GM23248 (cell line): ENCODE measurements at places on chromosomes 16 and 17. TPM values are rescaled to one million over a fixed set of nuclear protein-coding genes. Genes with fewer than 3 reads are reported as not detected.
A peak's percentile ranks its signal among the peaks of the same experiment; 100 is the strongest.

EVPLL gene
- not detected in 2 replicates for total RNA-seq

DNA sequence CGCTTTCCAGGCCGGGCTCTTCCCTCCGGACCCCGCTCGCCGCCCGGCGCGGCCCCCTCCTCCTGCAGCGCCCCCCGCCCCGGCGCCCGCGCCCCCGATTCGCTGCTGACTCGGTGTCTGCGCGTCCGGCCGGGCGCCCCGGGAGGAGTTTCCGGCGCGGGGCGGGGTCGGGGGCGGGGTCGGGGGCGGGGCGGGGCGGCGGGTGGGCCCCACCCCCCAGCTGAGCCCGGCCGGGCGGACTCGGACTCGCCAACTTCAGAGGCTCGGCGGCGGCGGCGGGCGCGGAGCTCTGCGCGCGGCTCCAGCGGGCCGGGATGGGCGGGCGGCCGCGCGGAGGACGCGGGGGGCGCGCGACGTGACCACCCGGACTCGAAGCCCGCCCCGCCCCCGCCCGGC is at the start of gene METRNL:
Gene METRNL, plus strand, starts transcription at position 258 of the 396 bp plus-strand sequence. CDS start 207 bp downstream, outside the sequence.
- no peaks in the 10 kb centered on the region for H3K27me3 ChIP-seq
- peak within 1 kb of the TSS; percentile 76 for H3K4me3 ChIP-seq
- H3K4me1 ChIP-seq: peaks cover 20% of the 10 kb centered on the region
- H3K36me3 ChIP-seq: peaks cover 6% of the 10 kb centered on the region
- DNase-seq: peak; percentile 90
- H3K27ac ChIP-seq: peak within 1 kb of the TSS; percentile 100

- H3K27me3 ChIP-seq: no peaks in the 10 kb centered on the region
- no peaks in the 10 kb centered on the region for H3K4me1 ChIP-seq
- peaks cover 10% of the 10 kb centered on the region; the same call in 1 of the 2 replicates for H3K36me3 ChIP-seq
- H3K27ac ChIP-seq: no peak overlapping the region
- DNase-seq: no peak
Observed at GRCh38 chr17:12136243-12136642, 115.6 kb downstream of the MAP2K4 start.

GRCh38 chr17:9465210-9465921 is 110.3 kb downstream of the STX8 start:
- peak overlapping the region; percentile 39 for H3K4me3 ChIP-seq
- peak overlapping the region; percentile 55 for H3K27ac ChIP-seq
- peaks cover 6% of the 10 kb centered on the region for H3K4me1 ChIP-seq
- peak; percentile 84 for DNase-seq

GRCh38 chr17:28912938-28913333 is 10.1 kb upstream of the DHRS13 start:
- H3K4me1 ChIP-seq: peaks cover 11% of the 10 kb centered on the region
- no peaks in the 10 kb centered on the region for H3K27me3 ChIP-seq
- no peak overlapping the region for H3K4me3 ChIP-seq
- no peak for DNase-seq

- peaks cover 55% of the 10 kb centered on the region for H3K27me3 ChIP-seq
- no peak overlapping the region for H3K27ac ChIP-seq
- DNase-seq: no peak
- no peak overlapping the region for H3K4me3 ChIP-seq
- H3K4me1 ChIP-seq: no peaks in the 10 kb centered on the region
Observed at GRCh38 chr16:84367297-84367680, 1.0 kb upstream of the ATP2C2 start.
